ENCODE measurements at places on chromosomes 1 and 21.
A peak's percentile ranks its signal among the peaks of the same experiment; 100 is the strongest.

DNA sequence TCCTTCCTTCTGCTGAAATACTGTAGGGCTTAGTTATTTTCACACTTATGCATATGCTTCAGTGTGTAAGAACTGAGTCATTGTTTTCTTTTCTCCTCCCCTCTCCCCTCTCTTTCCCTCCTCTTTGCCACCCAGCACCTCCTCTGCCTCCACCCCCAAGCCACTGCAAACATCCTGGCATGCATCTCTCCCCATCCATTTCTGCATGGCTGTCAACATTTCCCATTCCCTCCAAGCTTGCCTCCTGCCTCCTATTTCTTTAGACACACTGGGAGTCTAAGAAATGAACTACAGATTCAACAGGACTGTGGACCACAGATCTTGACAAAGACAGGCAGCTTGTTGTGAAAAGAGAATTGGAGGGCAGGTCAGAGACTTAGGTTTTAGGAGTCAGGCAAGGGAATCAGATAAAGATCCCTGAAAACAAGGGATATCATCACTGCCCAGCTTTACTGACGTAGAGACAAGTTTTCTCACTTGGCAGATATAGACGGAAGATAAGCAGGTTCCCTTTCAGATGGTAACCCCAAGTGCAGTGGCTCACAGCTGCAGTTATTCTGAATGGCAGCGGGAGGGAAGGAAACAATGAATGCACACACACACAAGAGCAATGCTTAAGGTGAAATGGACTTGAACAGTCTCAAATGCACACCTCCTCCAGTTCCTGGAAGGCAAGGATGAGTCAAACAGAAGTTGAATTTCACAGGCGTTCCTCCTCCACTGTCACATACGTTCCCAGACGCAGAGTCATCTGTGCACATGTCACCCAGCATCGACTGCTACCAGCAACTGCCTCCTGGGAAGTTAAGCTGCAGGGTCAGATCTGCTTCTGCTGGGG, 56.1 kb downstream of the HIVEP3 start:
- DNase-seq: no peak

DNA sequence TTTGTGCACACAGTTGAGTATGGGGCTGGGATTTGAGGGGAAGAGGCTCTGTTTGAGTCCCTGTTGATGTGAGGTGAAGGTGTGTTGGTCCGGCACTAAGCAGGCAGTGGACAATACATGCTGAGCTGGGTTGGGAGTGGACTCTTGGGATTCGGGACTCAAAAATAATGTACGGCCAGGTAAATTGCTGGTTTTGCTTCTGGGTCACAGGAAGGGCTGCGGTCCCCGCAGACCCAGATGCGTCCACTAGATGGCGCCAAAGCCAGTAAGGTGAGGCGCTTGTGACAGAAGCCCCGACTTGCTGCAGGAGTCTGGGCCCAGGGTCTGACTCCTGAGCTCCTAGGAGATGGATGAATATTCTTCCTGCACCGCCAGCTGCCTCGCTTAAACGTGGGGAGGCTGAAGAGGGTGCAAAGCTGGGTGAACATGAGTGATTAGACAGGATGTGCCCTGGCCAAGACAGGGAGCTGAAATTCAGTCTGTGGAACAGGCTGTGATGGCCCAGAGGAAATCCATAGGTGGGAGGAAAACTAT, 61.4 kb downstream of the ACBD3 start:
- peak; percentile 89 for DNase-seq

- peak; percentile 73 for DNase-seq
Measured at GRCh38 chr1:22131875-22132486, 10.9 kb downstream of the WNT4 start.

- no peak for DNase-seq
Measured at GRCh38 chr1:117097443-117097842, 24.1 kb downstream of the TRIM45 start.

DNA sequence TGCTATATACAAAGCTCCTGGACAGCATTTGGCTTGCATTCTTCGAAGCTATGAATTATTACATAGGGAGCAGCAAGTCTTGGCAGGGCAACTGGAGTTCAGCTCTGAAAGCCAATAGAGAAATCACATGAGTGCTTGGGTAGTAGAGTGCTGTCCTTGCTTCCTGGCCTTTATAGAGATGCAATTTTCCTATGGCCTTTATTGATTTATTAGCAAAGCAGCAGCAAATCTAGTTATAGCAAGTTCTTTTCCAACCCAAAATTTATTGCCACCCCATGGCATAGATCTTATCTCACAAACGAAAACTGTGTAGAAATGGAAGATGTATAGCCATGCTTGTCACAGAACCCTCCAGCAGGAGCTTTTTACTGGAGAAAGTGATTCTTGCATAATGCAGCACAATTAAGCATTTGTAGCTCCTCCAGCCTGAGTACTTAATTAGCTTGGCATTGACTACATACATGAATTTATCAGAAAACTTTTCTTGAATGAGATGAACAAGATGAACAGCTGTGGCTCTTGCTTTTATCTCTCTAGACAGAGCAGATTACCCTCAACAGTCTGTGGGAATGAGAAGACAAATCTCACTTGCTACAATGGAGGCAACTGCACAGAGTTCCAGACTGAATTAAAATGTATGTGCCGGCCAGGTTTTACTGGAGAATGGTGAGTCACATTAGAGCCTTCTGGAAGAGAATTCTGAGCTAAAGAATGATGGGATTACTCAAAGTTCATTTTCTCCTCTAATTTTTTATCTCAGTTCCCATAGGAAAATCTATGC, 170.1 kb downstream of the CRB1 start:
- no peak for DNase-seq

DNA sequence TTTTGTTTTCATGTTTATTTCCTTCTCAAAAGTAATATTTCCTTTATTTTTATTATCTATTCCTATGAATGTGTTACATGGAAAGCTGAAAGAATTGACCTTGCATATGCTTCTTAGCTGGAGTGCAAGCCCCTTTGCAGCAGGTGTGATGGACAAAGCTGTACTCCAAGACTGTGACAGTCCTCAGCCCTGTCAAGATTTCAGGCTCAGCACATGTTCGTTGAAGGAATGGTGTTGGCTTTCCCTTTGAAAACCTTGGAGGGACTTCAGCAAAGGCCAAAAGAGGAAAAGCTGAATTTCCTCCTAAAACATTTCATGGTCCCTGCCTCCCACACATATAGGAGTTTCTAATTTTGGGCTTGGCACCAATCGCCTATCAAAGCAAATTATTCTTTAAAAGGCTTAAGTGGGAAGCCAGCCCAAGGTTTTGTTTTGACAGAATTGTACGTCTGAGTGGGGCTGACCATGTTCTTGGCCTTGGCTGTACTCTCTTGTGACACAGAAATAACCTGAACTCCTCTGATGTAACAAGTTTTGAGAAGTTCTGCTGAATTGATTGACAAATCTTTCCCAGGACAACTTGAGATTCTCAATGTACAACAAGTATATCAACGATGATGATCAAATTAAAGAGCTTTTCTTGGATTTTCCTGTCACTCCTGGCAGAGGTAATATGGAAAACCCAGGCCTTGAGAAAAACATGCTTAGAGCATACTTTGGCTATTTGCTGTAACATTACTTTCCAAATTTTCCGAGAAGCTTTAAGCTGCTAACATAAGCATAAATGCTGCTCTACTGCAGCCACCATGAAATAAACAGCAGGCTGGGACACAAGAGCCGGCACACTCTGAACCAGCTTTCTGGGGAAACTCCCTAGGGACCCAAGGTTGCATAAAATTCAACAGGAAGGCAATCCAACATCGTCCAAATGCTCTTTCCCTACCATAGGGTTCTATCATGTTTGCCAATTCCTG, 135.7 kb upstream of the ZNF648 start:
- no peak for DNase-seq

- peak; percentile 38 for DNase-seq
Measured at GRCh38 chr1:116243333-116244054, 129.6 kb upstream of the ATP1A1 start.

DNA sequence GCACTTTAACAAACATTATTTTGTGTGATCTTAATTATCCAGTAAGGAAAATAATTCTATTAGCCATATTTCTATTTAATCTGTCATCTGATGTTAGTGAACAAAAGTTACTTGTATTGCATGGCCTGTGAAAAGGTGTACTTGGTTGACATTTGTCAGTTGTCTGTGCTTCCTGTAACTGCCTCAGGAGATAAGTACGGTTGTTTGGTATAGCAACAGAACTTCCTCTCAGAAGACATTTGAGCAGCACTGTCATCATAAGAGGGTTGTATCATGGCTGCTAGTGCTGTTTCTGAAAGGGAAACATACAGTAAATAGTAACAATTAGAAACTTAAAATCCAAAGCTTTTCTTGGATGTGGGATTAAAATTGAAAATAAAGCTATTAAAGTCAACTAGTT, 3.4 kb downstream of the BLZF1 start:
- DNase-seq: no peak

DNA sequence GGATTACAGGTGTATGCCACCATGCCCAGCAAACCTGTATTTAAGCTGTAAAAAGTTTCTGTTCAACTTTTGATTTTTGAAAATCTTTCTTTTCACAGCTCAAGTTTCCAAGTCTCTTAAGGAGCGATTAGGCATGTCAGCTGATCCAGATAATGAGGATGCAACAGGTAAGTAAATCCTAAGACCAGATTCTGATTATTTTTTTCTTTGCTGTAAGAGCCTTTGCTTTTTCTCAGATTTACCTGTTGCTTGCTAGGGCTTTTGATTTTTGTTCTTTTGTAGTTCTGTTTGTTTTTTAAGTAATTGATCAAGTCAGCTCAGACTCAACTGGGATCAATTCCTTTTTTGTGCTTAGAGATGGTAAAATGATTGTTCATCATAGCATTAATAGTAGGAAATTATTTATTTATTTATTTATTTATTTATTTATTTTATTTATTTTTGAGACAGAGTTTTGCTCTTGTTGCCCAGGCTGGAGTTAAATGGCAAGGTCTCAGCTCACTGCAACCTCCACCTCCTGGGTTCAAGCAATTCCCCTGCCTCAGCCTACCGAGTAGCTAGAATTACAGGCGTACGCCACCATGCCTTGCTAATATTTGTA, 21.1 kb upstream of the SNRPE start:
- no peak for DNase-seq

DNA sequence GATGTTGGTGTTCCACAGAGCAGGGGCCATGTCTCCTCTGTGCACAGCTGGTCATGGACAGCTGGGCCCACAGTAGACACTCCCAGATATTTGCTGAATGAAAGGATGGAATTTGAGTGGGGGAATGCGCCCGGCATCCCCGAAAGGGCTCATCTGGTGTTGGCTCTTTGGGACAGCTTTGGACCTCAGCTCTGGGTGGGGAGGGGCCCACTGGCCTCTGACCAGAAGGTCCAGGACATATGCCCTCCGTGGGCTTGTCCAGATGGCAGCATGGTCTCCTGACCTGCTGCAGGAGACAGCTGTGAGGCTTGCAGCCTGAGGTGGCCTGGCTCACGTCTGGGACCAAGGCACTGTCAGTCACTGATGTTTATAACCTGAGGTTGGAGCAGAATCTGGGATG, 160.4 kb upstream of the AJAP1 start:
- no peak for DNase-seq

GRCh38 chr1:58714544-58714943, 14.7 kb upstream of the MYSM1 start:
- no peak for DNase-seq

GRCh38 chr1:84892705-84893618, at the start of gene LPAR3:
LPAR3 (minus strand) TSS chr1:84893206; CDS start chr1:84866120, 27,086 bp downstream.
- no peak for DNase-seq

DNA sequence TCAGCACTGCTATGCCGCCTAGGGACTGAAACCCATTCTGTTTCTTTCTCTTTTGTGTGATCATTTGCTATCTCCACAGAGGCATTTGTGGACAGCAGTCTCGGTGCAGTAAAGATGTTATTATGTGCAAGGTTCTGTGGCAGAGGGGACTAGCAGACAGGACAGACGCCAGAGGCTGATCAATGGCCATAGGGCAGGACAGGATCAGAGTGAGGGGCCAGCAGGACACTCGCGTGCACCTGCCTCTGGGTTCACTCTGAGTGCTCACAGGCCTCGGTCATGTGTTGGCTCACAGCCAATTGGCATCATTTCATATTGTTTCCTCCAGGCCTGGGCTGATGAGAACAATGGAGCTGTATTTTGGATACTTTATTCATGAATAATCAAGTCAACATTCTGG, 212.6 kb downstream of the TGFB2 start:
- peak; percentile 71 for DNase-seq

- DNase-seq: peak; percentile 79
Measured at GRCh38 chr1:228989992-228990827, 254.9 kb downstream of the RHOU start.

DNA sequence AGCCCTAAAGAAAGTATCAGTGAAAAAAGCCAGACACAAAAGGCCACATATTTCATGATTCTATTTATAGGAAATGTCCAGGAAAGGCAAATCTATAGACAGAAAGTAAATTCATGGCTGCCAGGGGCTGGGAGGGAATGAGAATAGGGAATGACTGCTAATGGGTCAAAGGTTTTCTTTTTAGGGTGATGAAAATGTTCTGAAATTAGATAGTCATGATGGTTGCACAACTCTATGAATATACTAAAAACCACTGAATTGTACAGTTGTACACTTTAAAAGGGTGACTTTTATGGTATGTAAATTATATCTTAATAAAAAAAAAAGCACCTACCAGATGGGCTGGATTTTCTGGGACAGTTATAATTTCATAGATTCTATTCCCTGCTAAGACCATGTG, 114.8 kb downstream of the CNIH3 start:
- no peak for DNase-seq

GRCh38 chr21:44867464-44867863, 6.0 kb downstream of the PTTG1IP start:
- DNase-seq: no peak

- peak; percentile 31 for DNase-seq
Measured at GRCh38 chr1:76281306-76281705, 206.8 kb downstream of the ST6GALNAC3 start.

GRCh38 chr1:199629624-199630023, 397.9 kb upstream of the NR5A2 start:
- no peak for DNase-seq

DNA sequence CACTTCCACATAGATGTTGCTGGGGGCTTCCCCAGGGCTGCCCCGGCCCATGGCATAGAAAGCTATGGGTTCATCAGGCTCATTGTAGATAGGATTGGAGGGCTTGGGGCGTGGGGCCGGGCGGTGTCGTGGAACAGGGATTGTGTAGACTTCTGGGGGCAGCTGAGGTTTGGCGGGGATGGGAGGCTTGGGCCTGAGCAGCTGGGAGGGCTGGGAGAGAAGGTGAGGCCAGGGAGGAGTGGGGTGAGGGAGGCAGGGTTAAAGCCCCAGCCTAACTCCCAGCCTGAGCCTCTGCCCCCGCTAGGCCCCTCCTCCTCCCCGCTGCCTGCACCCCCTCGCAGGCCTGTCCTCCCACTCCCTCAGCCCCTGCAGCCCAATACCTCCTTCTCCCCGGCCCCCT, 7.4 kb downstream of the SH2D2A start:
- DNase-seq: no peak

GRCh38 chr1:57007472-57007871, 41.7 kb upstream of the C8B start:
- DNase-seq: no peak

GRCh38 chr1:76501586-76502219, 365.6 kb upstream of the ST6GALNAC5 start:
- no peak for DNase-seq

DNA sequence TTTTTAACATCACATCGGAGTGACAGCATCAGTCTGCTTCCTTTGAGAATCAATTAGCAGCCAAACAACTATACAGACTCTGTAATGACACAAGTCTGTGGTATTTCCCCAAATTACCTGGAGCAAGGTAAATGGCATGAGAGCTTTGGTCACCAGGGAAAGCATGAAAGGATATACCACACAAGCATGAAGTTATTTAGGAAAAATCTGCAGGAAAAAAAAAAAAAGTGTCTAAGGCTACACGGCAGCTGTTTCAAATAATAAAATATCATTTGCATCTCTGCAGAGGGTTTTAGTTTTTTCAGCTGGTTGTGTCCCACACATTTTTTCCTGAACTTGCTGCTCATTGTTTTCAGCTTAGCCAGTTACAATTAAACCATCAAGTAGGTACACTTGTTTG, 234.7 kb downstream of the TTLL7 start:
- no peak for DNase-seq
